ENCODE measurements at places on chromosomes 2 and 18.

DNA sequence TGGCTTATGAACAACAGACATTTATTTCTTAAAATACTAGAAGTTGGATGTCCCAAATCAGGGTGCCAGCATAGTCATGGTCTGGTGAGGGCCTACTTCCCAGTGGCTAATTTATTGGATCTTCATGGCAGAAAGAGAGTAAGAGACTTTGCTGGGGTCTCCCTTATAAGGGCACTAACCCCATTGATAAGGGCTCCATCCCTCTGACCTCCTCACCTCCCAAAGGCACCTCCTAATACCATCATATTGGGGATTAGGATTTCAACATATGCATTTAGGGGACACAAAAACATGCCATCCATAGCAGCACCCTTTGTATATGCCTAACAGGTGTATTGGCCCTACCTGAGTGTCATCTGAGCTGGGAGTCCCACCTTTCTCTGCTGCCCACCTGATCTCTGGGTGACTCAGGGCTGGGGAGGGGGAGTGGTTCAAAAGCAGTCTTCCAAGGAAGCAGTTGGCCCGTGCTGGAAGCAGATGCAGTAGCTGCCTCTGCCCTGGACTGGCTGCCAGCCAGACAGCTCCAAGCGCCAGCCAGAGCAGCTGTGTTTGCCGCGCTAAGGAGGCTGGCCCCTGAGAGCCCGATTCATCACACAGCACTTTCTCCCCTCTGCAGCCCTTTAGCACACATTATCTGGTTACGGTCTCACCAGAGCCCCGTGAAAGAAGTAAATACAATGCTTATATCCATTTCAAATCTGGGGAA lies 84.6 kb downstream of the SMAD7 start:
- no peak for DNase-seq

DNA sequence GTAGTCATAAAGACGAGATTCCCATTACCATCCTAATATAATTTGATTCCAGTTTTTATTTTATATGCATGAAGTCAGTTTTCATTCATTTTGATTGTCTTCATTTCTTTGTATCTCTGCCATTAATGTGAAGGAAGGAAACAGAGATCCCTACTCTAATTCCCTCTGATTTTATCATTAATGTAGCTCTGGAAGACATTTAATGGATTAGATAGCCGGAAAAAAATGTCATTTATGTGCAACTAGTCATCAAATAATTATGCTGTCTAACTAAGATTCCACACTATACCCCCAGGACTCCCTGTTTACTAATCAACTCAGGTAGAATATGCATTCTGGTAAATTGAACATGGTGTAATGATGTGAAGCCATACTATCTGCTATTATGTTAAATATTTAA lies 19.9 kb downstream of the RHBDD1 start:
- no peak for DNase-seq

DNA sequence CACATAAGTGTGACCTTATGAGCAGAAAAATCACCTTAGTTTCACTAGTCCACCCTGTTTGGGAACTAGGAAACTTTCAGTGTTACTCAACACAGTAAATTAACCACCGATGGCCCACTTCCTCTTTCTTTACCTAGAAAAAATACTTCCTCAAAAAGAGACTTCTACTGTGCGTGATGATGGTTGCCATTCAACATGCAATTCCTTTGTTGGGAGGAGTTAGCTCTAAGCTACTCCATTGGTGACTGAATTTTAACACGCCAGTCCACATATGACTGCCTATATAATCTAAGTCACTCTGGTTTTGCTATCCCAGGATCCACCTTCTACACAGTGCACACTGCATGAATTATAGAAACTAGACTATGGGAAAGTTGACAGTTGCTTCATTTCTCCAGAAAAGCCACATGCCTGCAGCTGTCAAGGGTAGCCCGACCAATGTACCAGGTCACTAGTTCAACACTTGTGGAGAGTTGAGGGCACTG lies 47.8 kb upstream of the REG3G start:
- DNase-seq = no peak

GRCh38 chr2:28495551-28496250 lies at the start of gene PLB1:
PLB1 (plus strand) TSS chr2:28496060; CDS start chr2:28496115, 55 bp downstream.
- no peak for DNase-seq

- peak; percentile 67 for DNase-seq
These were observed 213.6 kb downstream of the TNS1 start for GRCh38 chr2:217789003-217789735.

- no peak for DNase-seq
These were observed 48.0 kb downstream of the SERPINB8 start for GRCh38 chr18:64017870-64018269.

GRCh38 chr2:173607606-173608311 lies 253.1 kb downstream of the CDCA7 start:
- no peak for DNase-seq

DNA sequence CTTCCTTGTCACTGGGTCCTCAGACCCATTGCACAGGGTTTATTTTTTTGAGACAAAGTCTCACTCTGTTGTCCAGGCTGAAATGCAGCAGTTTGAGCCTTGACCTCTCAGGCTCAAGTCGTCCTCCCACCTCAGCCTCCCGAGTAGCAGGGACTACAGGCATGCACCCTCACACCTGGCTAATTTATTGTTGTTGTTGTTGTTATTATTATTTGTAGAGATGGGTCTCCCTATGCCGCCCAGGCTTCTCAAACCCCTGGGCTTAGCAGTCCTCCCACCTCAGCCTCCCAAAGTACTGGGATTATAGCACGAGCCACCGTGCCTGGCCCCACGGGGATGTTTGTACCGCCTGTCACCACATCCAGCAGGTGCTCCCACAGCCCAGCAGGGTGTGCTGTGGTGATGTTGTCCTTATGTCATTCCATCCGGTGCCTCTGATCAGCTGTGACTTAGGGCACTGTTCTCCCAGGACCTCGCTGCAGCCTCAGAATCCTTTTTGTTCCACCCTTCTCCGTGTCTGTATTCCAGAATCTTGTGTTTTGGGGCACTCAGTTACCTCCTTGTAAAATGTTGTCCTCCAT lies 182.3 kb downstream of the INO80D start:
- no peak for DNase-seq

- DNase-seq = no peak
These were observed 8.1 kb downstream of the METTL21A start for GRCh38 chr2:207617011-207617671.

DNA sequence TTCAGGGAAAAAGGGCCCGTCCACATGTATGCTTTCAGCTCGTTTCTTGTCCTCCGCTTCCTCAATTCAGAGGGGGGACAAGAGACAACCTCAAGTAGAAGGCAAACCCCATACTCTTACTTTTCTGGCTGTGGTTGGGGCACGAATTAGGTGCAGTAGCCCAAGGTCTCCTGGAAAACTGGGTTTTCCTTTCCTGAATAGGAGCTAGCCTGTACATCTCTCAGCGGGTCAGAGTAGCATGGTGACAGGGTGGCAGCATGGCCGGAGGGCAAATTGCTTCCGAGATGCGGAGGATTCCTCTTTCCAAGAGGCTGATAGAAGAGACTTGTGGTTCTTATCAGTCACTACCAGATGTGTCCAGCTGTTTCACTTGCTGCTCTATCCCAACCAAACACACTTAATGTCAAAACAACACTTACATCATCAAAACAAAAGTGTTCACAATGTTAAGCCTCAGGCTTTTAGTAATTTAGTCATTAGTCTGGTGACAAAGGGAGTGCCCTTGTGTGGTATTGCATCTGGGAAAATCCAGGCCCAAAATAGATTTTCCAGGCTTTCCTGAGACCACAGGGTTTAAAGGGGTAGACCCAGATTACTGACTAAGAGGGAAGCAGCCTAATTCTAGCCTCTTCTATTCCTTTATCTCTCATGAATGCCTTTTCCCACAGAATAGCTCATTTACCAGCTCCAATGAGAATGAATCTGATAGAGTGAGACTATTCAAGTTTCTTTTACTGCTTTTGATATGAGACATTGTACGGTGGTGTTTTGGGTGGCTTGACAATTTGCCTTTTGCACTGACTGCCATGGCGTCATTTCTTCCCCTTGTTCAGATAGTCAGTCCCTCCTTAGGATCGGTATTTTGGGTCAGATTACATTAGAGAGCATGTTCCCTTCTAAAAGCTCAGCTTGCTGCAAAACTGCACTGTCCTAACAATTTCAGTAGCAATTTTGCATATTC lies 162.0 kb downstream of the LTBP1 start:
- no peak for DNase-seq

- no peak for DNase-seq
These were observed 9.7 kb downstream of the CYBRD1 start for GRCh38 chr2:171531836-171532450.

DNA sequence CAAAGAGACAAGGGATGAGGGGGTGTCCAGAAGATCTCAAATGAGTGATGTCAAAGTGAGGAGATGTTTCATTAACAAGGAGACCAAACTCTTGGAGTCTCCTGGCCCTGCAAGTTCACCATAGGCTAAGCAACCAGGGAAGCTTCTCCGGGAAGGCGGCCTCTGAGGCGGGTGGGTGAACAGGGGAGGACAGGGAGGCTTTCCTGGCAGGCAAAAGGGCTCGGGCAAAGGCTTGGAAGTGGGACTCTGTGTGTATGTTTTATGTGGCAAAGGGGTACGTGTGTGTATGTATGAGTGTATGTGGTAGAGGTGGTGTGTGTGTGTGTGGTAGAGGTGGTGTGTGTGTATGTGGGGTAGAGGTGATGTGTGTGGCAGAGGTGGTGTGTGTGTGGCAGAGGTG lies 163.9 kb downstream of the DYSF start:
- DNase-seq = no peak

DNA sequence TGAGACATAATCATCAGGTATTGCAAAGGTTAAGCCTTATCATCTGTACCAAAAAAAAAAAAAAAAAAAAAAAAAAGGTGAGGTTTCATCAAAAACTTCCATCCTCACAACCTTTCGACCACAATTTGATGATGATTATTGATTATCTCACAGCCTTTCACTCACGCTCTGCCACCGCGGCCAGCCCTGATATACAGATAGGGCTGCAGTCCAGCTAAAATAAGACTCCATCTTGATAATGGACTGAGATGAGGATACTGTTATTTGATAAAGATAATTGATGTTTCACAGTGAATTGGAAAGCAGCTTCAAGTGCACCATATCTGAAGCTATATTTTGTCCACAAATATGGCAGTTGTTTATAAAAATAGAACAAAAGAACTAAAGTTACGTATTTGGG lies 159.7 kb upstream of the BOD1L2 start:
- DNase-seq = no peak

DNA sequence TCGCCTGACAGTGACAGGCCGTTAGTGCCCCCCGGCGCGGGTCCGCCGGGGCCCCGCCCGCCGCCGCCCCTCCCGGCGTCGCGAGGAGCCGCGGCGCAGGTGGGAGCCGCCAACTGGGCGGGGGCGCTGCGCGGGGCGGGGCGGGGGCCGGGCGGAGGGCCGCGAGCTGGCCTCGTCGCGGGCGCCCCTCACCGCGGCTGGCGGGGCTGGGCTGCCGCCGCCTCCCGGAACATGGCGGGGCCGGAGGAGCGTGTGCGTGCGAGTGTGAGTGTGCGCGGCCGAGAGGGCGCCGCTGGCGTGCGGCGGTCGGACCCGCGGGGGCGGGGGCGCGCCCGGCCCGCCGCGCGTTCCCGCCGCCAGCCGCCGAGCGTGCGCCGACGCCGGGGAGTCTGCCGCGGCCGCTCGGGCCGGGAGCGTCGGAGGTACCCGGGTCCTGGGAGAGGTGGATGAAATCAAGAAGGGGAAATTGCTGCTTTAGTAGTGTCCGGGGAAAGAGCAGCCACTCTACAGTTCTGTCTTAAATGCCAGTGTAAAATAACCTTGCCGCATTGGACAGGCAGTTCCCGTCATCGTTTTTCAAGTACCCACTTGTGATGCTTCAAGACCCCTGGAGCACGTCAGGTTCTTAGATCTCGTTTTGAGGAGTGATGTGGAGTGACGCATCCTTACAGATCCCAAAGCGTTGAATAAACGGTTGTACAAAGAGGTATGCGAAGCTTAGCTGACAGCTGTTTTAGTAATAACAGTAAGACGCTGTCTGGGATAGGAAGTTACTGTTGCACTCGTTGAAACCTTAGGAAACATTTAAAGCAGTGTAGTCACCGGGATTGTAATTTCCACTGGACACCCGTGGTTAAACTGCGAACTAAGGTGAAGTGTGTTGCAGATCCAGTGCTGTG lies 836 bp downstream of the ANKRD12 start:
- peak; percentile 65 for DNase-seq

DNA sequence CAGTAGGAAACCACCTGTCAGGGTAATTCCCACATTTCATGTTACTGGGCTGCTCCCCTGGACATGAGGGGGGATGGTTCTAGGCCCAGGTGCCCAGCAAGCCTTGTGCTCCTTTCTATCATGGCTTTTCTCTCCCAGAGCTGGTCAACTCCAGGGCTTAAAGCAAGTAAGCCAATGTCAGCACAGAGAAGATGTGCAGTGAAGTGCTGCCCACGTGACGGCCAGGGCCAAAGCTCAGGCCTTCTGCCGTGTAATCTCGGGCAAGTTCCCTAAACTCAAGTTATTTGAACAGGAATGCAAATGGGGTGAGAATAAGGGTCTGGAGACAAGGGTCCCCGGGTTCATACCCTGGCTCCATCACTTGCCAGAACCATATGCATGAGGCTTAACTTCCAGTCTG lies 16.5 kb downstream of the SFXN5 start:
- DNase-seq = no peak

GRCh38 chr2:166792808-166793207 lies 95.5 kb upstream of the XIRP2 start:
- DNase-seq = no peak

- no peak for DNase-seq
These were observed 213.5 kb downstream of the CYRIA start for GRCh38 chr2:16452123-16452522.

DNA sequence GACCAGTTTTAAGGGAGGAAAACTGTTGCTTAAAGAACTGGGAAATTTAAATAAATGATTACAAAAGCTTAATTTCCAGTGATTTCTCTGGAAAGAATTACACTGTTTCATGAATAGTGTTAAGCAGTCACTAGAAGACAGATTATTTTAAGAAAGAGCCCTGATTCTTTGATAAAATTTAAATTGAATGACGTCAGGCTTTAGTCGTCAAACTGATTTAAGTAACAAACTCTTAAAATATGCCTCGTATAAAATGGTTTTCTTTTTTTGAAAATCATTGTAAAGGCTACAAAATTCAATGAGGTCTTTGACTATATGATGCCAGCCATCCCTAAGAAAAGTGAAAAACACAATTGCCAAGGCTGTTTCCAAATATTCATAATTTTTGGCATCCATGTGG lies 465.0 kb downstream of the NR4A2 start:
- no peak for DNase-seq

DNA sequence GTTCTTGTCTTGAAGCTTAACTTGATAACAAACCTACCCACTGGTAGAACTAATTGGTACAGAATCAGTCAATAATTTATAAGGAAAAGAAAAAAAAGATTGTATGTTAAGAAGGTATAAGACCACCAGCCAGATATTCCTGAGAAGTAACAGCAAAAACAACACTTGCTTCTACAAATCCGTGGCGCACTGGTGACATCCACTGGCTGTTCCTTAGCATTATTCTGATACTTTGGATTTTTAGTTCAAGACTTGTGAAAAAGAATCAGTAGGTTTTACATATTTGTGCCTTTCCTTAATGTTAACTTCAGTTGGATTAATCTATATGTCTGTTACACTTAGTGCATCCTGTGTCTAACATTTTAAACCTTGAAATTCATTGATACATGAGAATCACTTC lies 141.8 kb downstream of the GRB14 start:
- no peak for DNase-seq

Measured in T-helper 9 cell (primary cell).